Glutamatergic neuron (in vitro differentiated cells): ENCODE measurements at places on chromosomes 2 and 18.
A peak's percentile ranks its signal among the peaks of the same experiment; 100 is the strongest.

- no peak for DNase-seq
Measured at GRCh38 chr2:55879976-55880375, 43.6 kb downstream of the EFEMP1 start.

DNA sequence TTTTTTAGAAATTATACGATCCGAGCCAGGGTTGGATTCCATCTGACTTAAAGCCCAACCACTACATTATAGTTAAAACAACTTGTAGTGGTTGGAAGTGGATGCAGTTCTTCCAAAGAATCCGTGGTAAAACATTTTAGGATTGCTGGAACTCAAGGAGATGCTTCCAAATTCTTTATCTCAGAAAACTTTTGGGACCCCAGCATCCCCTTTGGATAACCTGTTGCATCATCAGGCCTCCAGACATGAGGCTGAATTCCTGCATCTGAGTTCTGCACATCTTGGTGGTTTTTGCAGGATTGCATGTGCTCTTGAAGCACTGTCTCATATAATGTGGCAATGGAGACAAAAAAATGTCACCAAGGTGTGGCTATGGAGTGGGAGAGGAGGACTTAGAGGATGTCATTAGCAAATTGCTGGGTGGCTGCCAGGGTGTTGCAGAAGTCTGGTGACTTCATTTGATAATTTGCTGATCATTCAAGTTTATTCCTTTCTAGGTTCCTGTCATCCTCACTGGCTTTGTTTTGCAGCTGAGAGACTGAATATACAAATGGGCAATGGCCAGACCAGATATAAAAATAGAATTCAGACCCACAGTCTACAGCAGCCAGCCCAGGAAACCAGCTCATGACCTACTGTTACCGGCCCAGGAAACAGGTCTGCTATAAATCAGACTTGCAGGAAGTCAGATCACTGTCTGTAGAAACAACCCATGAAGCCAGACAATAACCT lies 207.7 kb downstream of the BCL2 start:
- DNase-seq: no peak

- DNase-seq: no peak
Measured at GRCh38 chr2:28394331-28394877, 1.7 kb downstream of the FOSL2 start.

DNA sequence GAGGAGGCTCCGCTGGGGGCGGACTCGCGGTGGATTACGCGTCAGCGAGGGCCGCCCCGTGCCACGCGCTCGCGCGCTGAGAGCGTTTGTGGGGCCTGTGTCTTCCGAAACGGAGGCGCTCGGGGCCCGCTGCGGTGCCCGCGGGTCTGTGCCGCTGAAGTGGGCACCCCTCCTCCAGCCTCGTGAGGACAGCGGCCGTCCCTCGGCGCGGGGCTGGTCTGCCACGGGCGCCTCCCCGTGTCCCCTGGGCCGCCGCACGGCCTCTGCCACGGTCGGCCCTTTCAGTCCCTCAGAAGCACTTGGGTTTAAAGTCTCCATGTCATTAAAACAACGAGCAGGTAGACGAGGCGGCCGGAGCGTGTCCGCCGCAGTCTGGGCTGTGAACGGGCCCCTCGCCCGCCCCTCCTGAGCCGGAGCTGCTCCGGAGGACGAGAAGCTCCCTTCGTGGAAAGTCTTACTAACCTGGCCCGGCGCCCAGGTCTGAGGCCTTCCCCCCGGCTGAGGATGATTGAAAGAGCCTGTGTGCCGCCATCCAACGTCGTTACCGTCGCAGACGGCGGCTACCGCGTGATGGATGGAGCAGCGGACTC lies 97.6 kb downstream of the NFATC1 start:
- peak; percentile 2 for DNase-seq

- no peak for DNase-seq
Measured at GRCh38 chr2:237733677-237734300, 64.8 kb upstream of the RBM44 start.

GRCh38 chr18:74806073-74806472 lies 208.4 kb downstream of the ZNF407 start:
- no peak for DNase-seq

DNA sequence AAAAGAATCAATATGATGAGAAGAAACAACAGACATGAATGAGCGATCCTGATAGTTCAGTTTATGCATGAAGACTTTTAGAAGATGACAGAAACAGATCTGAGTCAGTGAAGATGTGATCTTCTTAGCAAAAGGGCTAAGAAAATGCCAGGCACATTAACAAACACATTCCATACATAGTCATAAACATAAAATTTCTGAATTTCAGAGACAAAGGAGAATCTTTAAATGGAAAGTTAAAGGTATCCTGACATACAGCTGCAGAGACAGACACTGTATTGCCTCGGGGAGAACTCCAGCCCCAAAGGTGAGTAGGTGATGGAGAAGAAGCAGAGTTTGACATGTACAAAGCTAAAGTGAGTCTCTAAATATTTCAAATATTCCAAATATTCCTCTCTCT lies 40.6 kb upstream of the FN1 start:
- no peak for DNase-seq

GRCh38 chr2:169298007-169298406 lies 64.3 kb downstream of the LRP2 start:
- no peak for DNase-seq

- peak; percentile 24 for DNase-seq
Measured at GRCh38 chr18:11005528-11005927, 143.8 kb downstream of the PIEZO2 start.

GRCh38 chr2:170145191-170145590 lies 32.8 kb upstream of the MYO3B start:
- no peak for DNase-seq
